Lower lobe of right lung (tissue), 2 donors: ENCODE measurements at places on chromosomes 4 and X.

- DNase-seq: no peak
Observed at GRCh38 chrX:121949041-121949760, 901.8 kb downstream of the GLUD2 start.

DNA sequence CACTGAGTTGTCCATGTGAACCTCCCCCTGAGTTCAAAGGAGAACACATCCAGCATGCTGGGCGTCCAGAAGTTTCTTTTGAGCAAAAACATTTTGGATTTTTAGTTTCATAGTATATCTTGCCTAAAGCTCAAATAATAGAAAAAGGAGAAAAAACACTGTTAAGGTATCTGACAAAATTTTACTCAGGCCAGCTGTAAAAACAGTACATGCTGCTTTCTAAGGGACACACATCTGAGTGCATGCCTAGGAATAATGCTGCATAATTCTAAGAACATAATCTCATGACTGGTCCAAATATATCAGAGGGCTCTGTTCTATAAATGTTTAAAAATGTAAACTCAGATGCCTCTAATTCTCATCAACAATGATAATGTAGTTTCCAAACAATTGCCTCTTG lies 561.3 kb upstream of the INTU start:
- DNase-seq: no peak

DNA sequence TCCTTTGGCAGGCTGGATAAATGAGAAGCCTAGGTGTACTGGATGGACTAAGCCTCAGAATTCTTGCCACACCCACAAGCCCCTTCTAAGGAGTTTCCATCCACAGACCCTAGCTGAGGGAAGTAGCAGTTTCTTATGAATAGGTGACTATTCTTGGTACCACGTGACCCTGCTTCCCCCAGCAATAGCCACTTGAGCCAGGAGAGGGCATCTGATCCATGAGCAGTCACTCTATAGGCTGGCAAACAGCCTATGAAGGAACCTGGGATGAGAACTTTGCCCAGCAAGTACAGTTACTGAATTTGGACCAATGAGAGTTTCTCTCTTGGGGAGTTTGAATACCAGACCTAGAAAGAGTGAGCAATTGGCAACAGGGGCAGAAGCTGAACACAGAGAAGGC lies 84.0 kb downstream of the RTL9 start:
- no peak for DNase-seq

DNA sequence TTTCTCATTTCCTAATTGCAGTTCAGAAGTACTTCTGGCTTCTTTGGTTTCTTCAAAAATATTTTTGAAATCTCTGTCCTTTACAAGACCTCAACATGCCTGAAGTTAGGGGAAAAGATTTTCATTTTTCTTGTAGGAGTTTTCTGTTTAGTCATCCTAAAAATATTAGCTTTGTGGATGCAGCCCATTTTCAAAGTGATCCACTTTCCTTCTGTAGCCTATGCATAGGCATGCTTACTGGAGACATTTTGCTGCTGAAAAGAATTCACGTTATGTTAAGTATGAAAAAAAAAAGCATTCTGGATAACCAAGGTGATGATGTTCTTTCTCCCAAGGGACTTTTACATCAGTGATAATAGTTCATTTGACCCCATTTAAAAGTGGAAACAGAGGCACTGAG lies 245.6 kb downstream of the THOC2 start:
- no peak for DNase-seq

DNA sequence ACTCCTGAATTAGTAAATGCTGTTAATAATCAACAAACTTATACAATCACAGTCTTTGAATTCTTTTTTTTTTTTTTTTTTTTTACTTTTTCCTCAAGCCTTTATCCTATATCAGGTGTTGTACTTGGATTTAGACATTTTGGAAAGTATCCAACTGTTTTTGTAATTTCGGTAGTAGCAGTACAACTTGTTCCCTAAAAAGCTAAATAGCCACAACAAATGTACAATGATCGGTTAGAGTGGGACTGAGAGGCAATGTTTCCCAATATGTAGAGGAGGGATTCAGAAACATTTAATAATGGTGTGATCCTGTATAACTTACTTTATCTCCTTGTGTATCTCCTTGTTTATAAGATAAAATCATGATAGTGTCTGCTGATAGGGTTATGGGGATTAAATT lies 343.1 kb downstream of the GRID2 start:
- no peak for DNase-seq

DNA sequence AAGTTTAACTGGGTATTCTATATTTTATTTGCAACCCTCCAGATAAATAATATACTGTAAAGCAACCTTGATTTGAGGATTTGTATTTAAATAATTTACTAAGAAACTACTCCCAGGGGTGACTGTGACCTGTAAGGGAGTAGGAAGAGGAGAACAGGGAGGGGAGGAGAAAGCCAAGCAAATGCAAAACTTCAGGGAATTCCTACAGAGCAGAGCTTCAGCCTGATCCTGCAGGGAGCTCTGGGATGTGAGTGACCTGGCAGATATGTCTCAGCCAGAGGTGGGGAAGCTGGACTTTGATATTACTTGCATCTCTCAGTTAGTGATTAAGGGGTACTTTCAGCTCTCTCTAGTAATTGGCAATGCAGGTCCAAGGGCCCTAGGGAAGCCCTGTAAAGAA lies 302.0 kb downstream of the FRMPD4 start:
- no peak for DNase-seq
